ENCODE measurements at places on chromosomes 3 and 15.
A peak's percentile ranks its signal among the peaks of the same experiment; 100 is the strongest.

GRCh38 chr3:45618081-45618509, 23.5 kb downstream of the LIMD1 start:
- DNase-seq = no peak

- no peak for DNase-seq
These were observed 4.7 kb upstream of the GNB4 start for GRCh38 chr3:179455954-179456353.

- DNase-seq = no peak
These were observed 769.0 kb upstream of the NR2F2 start for GRCh38 chr15:95561463-95561862.

DNA sequence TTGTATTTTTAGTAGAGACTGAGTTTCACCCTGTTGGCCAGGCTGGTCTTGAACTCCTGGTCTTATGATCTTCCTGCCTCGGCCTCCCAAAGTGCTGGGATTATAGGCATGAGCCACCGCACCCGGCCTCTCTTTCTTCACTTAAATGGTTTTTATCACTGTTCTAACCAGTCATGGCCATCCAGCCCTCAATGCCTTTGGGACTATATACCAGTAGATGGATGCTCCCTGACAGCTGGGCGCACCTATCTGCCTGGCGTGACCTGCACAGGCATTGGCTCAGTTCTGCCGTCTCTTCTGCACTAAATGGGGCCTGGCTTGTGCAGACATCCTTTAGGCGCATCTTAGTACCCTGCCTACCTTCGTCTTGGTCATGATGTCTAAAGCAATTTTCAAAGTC, 233.4 kb downstream of the ADAMTS17 start:
- no peak for DNase-seq

DNA sequence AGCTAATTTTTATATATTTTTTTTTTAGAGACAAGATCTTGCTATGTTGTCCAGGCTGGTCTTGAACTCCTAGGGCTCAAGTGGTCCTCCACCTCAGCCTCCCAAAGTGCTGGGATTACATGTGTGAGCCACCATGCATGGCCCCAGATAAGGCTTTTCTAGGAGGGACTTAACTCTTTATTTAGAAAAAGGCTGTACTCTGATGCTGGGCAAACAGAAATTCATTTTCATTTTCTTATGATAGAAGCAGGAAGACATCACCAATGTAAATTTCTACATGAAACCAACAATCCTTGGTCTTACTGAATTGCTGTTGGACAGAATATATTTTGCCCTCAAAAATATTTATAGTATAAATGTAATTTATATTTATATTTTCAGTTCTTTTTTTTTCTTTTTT, 9.6 kb downstream of the NIPA1 start:
- no peak for DNase-seq

DNA sequence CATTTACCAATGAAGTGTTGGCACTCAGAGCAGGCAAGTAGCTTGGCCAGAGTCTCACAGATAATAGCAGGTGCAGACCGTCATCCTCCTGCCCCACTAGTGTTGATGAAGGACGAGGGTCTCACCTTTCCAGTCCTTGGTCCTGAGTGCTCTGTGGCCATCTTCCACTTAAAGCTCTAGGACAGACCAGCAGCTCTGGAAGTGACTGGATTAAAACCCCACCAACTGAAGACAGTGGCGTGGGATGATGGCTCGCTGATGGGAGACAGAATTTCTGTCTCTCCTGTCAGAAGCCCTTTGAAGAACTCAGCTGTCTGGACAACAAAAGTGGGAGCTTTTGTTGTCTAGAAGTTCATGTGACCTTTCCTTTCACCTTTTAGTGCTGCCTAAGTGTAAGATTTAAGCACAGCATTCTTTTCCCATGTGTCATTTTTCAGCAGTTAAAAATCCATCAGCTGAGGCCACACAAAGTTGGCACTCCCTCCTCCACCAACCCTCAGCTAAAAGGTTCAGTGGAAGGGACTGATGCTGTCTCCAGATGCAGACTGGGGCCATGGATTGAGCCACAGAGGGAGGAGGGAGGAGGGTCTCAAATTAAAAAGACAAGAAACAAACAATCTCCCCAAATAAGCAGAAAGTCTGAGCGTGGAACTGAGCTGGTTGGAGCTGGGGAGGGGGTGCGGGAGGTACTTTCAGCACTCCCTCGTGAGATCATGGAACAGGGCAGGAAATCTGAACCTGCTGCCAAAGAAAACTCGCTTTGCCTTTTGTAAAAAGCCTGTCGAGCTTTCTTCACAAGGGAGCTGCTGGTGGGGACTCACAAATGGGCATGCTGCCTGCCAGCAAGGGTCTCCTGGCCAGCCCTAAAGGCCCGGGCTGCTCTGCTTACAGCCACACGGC, 148.5 kb upstream of the CTDSPL start:
- DNase-seq = peak; percentile 52

- no peak for DNase-seq
These were observed 241.7 kb upstream of the HES1 start for GRCh38 chr3:193894121-193894863.

- DNase-seq = no peak
These were observed 249.1 kb downstream of the PLCL2 start for GRCh38 chr3:17133632-17134545.

- DNase-seq = no peak
These were observed 347.3 kb downstream of the ZIC1 start for GRCh38 chr3:147756476-147756875.

DNA sequence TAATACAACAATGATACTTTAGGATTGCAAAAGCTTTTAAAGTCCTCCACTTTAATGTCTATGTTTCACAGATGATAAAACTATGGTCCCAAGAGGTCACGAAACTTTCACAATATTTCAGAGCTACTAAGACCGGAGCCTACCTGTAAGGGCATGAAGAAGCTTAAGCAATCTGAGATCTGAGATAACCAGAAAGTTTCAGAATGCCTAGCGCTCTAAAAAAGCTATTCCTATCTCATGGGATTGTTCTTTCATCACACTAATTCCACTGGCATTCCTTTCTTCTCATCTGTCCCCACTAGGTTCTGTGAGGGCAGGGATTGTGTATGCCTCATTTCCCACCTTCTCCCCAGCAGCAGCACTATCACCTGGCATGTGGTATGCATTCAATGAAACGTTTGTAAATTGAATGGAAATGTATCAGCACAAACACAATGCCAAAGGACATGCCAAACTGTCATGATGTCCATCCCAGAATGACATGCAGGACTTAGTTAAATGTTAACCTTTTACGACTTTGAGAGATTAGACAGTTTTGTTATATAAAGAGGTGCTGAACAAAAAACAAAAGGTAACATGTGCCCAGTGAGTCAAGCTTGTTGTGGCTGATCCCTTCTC, 104.7 kb upstream of the NR2F2 start:
- DNase-seq = no peak

DNA sequence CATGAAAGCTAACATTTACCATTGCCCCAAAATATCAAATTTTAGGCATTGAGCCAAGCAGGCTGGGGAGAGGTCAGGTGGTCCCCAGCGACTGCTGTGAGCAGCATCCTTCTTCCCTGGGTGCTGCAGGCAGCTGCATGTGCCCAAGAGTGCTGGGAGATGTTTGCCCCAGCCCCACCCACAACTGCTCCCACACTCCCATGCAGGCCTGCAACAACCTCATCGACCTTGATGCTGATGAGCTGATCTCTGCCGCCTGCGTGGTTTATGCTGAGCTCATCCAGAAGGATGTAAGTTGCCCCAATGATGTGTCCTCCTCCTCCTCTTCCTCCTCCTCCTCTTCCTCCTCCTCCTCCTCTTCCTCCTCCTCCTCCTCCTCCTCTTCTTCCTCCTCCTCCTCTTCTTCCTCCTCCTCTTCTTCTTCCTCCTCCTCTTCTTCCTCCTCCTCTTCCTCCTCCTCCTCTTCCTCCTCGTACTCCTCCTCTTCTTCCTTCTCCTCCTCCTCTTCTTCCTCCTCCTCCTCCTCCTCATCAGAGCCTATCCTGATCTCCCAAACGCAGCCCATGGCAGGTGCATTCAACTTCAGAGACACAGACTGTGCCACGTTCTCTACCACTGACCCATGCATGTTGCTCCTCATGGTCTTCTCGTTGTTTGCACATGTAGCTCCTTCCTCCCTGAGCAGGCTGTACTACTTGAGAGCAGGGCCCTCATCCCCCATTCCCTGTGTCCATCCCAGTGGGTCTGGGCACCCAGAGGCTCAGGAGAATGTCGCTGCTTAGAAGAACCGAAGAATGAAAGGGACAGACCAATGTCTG, 15.1 kb downstream of the TBC1D21 start:
- no peak for DNase-seq

DNA sequence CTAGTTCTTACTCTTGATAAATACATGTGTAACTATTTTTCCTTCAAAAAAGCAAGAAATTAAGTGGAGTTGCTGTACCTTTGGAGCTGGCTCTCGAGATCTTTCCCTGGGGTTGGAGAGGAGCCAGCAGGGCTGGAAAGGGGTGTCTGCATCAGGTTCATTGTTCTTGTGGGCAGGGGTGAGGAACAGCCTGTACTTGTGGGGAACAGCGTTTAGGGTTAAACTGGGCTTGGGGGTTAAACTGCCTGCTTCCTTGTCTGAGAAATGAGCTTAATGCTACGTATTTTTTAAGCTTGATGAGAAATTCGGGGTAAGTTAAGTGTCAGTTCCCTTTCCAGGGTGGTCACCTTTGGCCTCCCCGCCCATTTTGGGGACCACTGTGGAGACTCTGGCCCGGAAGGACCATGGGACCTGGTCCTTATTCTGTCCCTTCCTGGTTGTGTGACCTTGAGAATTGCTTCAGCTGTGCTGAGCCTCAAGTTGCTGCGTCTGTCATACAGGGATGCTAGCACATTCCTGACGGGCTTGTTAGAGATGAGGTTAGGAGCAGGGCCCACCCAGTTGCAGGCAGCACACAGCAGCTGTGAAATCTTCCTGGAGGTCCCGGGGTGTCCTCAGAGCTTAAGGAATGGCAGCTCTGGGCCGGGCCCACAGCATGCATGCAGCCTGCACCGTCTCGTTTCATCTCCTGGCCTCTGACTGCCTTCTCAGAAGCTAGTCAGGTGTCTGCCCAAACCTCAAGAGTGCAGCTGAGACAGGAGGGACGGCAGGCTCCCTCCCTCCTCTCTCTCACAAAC, 11.6 kb downstream of the H1-8 start:
- no peak for DNase-seq

- DNase-seq = no peak
These were observed 5.9 kb upstream of the CTXN2 start for GRCh38 chr15:48185529-48185928.

- no peak for DNase-seq
These were observed 16.8 kb upstream of the KCTD6 start for GRCh38 chr3:58474967-58475578.

DNA sequence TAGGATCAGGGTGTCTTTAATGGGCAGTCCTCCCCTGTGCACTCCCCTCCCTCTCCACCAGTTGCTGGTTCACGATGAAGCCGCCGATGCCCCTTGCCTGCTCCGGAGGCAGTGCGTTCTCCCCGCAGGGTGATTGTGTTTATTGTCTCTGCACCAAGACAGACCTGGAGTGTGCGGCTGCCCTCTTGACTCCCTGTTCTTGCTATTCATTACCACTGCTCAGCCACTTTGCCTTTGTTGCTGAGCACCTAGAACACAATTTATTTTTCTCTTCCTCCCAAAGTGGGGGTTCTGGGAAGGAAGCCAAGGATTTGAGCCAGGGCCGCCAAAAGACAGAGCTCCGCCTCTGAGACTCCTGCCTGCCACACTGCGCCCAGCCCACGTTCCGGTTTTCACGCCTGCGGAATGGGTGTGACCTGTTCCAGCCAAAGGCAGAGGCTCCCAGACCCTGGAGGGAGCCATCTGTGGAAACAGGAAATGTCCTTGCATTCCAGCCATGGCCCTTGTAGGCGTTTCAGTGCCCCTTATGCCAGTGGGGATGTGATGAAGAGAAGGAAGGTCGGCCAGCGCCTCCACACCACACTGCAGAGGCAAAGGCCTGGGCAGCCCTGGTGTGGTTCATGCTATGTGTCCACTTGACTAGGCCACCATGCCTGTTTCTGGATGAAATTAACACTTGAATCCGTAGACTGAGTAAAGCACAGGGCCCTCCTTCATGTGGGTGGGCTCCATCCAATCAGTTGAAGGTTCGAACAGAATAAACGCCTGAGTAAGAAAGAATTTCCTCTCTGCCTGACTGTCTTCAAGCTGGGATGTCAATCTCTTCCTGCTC, 85.8 kb downstream of the HMG20A start:
- no peak for DNase-seq

DNA sequence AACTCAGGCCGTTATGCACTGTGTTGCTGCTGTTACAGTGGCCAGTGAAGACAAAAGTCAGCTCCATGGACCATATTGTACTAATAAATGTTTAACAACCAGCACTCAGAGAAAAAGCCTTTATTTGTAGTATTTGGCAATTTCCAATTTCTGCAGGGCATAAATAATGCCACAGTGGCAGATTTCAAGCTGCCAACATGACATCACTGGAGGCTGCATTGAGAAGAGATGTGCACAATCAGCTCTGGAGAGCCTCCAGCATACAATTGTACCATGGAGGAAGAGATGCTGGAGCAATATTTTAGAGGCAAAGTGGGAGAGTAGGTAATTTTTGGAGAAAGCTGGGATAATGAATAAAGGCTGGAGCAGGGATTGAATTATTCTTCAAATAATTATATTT, 9.7 kb upstream of the ALCAM start:
- DNase-seq = no peak

DNA sequence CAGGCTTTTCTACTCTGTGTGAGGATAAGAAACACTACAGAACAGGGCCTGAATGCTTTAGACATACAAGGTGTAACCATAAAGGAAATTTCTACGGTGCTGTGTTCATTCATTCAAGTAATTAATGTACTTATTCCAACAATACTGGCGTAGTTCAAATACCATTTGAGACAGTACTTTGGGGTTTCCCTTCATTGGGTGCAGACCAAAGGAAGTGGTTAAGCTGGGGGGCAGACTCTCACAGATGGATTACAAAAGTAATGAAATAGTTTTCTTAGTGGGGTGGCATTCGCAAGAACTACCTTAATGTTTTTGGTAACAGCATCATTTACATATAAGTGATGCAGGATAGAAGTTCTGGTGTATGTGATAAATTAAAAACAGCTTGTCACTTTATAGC, 65.9 kb downstream of the BTD start:
- DNase-seq = no peak

- DNase-seq = no peak
These were observed 150.3 kb upstream of the NR2F2 start for GRCh38 chr15:96180087-96180748.

DNA sequence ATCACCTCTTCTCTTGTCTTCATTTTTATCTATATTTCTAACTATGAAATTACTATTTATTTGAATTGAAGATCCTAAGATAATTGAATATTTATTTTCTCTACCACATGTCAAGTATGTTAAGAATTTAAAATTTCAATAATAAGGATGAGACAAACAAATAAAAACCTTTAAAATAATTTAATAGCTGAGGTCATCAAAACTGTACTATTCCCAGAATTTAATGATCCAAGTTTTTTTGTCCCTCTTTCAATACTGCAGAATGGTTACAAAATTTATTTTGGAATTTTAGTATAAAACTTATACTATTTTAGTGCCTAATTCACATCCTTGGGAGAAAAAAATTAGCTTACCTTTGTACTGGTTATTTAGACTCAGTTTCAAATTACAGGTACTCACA, 774.9 kb downstream of the ROBO2 start:
- DNase-seq = no peak

- no peak for DNase-seq
These were observed 469.6 kb downstream of the SI start for GRCh38 chr3:164608554-164609276.

All from AG08395 (cell line).